ENCODE measurements at places on chromosomes 13 and 19.

DNA sequence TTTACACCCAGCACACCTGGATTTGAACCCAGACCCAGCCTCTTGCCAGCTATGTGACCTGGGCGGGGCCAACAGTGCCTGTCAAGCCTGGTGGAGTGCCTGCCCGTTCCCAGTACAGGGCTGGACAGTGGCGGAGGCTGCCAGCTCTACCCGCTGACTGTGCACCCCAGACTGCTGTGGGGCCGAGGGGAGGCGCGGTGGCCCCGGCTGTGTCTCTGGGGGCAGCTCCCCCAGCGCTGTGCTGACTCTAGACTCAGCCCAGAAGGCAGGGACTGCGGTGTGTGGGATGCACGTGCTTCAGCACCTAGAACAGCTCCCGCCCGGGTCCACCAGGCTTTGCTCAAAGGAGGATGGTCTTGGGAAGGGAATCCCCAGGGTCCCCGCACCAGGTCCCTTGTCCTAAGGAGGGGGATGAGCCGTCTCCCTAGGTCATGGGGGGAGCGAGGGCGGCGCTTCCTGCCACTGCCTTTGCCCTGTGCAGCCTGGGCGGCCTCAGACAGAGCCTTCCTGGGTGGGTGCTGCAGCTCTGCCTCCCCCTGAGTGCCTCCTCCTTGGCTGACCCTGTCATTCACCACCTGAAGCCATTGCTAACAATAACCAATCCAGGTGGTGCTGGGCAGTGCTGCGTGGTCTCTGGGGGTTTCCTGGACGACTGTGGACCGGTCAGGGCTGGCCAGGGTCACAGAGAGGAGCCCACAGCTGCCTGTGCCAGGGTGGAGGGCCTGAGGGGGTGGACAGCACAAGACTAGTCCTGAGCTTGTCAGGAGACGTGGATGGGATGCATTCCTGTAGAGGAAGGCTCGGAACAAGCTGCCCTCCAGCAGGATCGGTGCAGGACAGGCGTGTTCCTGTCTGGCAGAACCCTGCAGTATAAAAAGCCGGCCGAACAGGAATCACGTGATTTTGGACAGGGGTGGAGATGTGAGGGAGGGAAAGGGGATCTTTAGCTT, 18.6 kb downstream of the TMEM255B start:
- no peak for DNase-seq

GRCh38 chr13:50552424-50552966, 291.0 kb downstream of the DLEU7 start:
- no peak for DNase-seq

- DNase-seq: no peak
These were observed 61.4 kb downstream of the RNASEH2B start for GRCh38 chr13:50970956-50971355.

- no peak for DNase-seq
These were observed 6.6 kb downstream of the ISOC2 start for GRCh38 chr19:55454787-55455243.

DNA sequence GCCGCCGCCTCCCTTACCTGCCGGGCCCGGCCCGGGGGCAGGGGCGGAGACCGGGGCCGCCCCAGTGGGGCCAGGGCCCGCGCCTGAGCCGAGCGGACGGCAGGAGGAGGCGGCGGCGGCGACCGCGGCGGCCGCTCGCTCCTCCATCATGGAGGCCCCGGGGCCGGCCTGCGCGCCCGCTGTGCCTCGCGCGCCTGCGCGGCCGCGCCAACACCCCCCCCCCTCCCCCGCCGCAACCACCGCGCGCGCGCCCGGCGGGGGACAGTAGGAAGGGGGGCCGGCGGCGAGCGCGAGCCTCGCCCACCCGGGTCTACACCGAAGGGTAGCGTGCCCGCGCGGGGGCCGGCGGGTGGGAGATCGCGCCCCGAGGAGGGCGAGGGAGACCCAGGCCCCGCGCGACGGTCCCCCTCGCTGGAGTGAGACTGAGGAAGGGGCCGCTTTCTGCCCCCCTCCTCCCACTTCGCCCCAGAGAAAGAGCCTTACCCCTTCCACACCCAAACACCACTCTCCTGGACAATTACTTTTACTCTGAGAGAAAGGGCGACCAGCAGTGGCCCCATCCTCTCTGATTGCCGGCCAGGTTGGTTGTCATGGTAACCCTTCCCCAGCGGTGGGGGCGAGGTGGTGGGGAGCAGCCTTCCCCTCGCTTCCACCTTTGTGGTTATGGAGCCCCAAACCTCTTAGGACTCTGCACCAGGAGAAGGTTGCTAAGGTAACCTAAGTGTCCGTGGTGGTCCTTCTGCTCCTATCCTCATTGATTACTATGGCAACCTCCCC, at the start of gene STRN4:
STRN4 (minus strand) TSS at position 170 of the 777 bp plus-strand sequence; CDS start at position 150, 20 bp downstream.
- DNase-seq: peak; percentile 87

- DNase-seq: no peak
These were observed 537 bp downstream of the NAT14 start for GRCh38 chr19:55485439-55486011.

GRCh38 chr13:32581177-32581786, 5.0 kb upstream of the PDS5B start:
- DNase-seq: no peak

- DNase-seq: no peak
These were observed 10.8 kb downstream of the JOSD2 start for GRCh38 chr19:50500060-50500752.

DNA sequence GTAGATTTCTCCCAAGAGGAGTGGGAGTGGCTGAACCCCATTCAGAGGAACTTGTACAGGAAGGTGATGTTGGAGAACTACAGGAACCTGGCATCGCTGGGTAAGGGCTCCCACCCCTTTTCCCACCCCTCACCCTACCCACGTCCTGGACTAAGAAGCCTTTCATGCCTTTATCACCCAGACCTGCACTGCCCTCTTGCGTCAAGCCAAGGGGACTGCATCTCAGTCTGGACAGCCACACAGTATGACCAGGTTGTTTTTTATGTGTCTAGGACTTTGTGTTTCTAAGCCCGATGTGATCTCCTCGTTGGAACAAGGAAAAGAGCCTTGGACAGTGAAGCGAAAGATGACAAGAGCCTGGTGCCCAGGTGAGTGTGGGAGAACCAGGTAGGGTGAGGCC, 8.8 kb downstream of the ZFP28 start:
- no peak for DNase-seq

DNA sequence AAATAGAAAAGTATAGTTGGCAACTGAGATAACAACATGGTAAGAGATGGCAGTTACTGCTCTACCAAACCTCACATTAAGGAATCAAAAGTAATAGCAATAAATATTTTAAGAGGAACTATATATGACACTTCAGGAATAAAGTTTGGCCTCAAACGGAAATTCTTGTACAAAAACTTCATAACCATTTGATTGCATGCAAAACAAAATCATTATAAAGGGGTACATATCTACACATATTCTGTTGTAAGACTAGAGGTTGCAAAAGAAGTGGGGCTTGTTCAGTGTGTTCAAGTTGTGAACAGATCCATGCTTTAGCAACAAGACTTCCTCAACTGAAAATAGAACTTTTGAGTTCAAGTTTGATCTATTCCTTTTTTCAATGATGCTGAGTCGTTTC, 133.5 kb upstream of the MIR17HG start:
- no peak for DNase-seq

DNA sequence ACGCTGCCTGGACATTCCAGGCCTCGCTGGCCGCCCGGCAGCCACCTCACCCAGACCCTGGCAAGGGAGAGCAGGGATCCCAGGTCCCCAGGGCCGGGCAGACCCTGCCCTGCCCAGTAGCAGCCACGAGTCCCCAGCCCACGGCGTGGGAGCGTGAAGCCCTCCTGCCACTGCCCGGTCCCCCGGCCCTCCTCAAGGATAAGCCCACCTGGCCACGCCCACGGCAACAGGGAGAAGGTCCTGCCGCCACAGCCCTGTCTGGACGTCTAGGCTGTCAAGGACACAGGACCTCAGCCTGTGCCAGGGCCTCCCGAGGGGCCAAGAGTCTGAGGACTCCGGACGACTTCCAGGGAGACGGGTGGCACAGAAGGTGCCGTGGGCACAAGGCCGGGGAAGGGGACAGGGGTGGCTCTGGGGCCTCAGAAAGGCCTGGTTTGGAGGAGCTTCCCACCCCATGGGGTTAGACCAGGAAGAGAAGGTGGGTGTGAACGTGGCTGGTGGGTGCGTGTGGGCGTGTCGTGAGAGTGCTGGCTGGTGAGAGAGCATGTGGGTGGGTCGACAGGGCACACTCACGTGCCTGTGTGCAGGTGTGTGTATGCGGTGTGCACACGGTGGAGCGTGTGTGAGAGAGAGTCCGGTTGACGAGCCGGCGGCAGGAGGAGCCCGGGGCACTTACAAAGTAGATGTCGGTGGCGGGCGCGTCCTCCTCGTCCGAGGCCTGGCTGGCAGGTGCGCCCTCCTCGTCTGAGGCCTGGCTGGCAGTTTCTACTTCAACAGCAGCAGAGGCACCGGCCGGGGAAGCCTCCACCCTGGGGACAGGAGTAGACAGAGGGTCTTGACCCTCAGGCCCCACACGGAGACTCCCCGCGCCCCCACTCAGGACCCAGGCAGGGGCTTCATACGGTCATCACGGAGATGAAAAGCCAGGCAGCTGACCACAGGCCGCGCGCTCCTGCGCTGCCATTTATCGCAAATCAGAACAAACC, 11.9 kb upstream of the CACTIN start:
- no peak for DNase-seq

DNA sequence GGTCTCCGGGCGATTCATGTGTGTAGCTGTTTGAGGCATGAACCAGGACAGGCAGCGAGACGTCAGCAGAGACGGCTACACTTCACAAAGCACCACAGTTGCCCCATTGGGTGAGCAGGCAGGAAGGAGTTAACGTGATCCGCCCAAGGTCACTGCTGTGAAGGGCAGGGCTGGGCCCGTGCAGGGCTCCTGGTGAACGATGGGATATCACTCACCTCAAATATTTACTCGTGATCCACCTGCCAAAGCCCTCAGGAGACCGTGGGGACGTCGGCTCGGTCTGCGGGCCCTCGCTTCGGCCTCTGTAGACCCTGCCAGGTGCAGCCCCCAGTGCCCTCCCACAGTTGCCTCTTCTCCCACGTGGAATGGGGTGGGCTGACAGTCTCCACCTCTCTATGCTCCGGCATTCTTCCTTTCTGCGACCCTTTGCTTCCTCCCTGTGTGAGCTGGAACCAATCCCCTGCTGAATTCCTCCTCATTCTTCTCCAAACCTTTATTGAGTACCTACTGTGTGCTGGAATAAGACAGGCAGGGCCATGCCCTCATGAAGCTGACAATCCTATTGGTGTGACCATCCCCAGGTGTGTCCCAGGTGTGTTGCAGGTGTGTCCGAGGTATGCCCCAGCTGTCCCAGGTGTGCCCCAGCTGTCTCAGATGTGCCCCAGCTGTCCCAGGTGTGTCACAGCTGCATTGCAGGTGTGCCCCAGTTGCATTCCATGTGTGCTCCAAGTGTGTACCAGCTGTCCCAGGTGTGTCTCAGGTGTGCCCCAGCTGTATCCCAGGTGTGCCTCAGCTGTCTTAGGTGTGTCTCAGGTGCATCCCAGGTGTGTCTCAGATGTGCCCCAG, 2.0 kb upstream of the GRK1 start:
- DNase-seq: no peak

DNA sequence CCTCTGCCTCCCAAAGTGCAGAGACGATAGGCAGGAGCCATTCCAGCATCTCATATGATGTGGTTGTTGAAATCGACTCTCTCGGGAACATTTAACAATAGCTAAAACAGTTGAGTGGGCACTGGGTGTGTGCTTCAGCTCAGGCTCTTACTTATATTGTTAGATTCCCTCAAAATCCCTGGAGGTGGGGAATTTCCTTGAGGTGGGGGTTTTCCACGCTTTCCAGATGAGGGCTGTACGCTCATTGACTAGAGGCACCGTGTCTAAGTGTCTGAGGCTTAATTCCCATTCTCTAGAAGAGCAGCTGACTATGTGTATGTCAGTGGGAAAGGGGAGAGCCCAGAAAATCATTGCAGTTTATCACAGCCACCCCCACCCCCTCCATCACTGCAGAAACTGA, 10.8 kb upstream of the GRAMD1A start:
- DNase-seq: no peak

GRCh38 chr13:104975272-104975671, 1560.2 kb downstream of the EFNB2 start:
- DNase-seq: no peak

- DNase-seq: no peak
These were observed 37.4 kb downstream of the KLF5 start for GRCh38 chr13:73096173-73096572.

DNA sequence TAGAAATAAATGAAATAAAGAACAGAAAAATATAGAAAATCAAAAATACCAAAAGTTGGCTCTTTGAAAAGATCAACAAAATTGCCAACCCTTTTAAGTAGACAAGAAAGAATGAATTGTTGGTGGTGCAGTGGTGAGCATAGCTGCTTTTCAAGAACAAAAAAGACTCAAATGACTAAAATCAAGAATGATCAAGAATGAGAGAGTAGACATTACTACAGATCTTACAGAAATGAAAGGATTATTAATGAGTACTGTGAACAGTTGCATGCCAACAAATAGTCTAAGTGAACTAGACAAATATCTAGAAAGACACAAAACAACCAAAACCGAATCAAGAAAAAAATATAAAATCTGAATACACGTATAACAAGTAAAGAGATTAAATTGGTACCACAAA, 53.9 kb downstream of the FNDC3A start:
- DNase-seq: no peak

DNA sequence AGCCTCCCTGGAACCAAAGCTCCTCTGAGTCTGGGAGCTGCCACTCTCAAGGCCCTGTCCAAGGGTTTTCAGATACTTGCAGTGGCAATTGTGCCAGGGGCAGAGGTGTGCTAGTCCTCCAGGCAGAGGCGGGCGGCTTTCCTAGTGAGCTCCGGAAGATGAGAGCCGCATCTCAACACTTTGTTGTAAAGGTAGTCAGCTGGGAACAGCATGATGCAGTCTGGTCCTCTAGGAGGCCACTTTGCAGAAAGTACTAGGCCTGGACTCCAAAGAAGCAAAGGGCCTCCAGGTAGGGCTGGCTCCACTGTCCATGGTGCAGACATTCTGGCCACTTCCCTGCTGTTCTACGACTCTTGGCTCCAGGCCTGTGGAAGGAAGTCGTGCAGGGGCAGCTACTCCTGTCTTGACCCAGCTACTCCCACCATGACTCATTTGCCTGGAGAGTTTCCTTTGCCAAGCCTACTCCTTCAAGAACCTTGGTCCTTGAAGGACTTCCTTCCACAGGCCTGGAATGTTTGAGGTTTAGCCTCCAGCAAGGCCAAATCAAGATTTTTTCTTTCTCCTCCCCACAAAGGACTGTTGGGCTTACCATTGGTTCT, 9.9 kb upstream of the ZNF536 start:
- no peak for DNase-seq

GRCh38 chr13:31056644-31057271, 104.9 kb downstream of the HSPH1 start:
- no peak for DNase-seq

GRCh38 chr19:12786141-12786870, 5.0 kb upstream of the JUNB start:
- no peak for DNase-seq

Measured in GM19239 (cell line).